ENCODE measurements at places on chromosomes 16 and 17.
A peak's percentile ranks its signal among the peaks of the same experiment; 100 is the strongest.

DNA sequence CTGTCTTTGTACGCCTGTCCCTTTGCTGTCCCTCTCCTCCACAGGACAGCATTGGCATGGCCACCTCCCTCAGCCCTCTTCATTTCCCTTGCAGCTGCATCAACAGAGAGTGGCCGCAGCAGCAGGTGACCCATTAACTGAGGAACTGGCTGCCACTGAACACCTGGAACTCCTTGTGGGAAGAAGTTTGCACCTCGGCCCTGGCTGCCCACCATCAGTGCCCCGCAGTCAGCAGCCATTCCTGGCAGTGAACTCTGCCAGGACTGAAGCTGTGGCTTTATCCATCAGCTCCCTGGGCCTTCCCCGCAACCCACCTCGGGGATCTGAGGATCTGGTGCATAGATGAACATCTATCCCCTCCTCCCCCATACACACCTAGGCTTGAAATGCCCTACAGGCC, 13.1 kb upstream of the RNF135 start:
- no peak for DNase-seq
- H3K27ac ChIP-seq = peak overlapping the region; percentile 49

DNA sequence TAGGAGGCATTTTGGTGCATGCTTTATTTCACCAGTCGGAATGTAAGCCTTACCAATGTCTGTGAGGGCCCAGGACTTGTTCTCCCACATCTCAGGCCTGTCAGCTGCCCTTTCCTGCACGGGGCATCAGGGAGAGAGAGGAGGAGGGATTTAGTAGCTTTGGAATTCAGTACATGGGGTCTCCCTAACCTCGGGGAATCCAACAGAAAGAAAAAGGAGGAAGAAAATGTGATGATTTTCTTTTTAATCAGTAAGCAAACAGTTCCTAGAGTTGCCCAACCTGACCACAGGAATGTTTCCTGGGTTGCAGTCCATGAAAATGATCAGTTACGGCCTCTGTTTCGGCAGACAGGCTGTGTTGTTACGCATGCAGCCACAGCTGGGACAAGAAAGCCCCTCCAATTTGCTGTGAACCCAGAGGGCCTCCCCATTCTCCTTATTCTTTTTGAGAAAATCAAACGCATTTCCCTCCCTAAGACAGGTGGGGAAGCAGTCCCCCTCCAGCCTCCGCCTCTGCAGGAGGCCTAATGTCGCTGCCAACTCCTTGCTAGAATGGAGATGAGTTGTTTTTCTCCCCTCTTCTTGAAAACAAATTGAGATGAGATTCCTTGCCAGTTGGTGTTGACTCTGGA, 53.1 kb upstream of the TANGO6 start:
- H3K4me1 ChIP-seq = no peaks in the 10 kb centered on the region
- no peaks in the 10 kb centered on the region for H3K27me3 ChIP-seq
- no peak for DNase-seq
- no peak overlapping the region for H3K4me3 ChIP-seq
- no peak overlapping the region for H3K27ac ChIP-seq
- H3K36me3 ChIP-seq = no peaks in the 10 kb centered on the region

- H3K36me3 ChIP-seq = no peaks in the 10 kb centered on the region
- H3K27me3 ChIP-seq = no peaks in the 10 kb centered on the region
- H3K4me3 ChIP-seq = no peak overlapping the region
- H3K4me1 ChIP-seq = no peaks in the 10 kb centered on the region
- DNase-seq = no peak
Measured at GRCh38 chr16:86970726-86971125, 346.5 kb downstream of the C16orf95 start.

GRCh38 chr17:82277851-82278250, 4.4 kb upstream of the CSNK1D start:
- H3K4me3 ChIP-seq = no peak overlapping the region
- H3K36me3 ChIP-seq = no peaks in the 10 kb centered on the region
- no peak for DNase-seq
- no peak overlapping the region for H3K27ac ChIP-seq
- H3K27me3 ChIP-seq = no peaks in the 10 kb centered on the region
- peaks cover 33% of the 10 kb centered on the region for H3K4me1 ChIP-seq

- H3K4me3 ChIP-seq = peak overlapping the region; percentile 4
- H3K27ac ChIP-seq = no peak overlapping the region
- no peak for DNase-seq
Measured at GRCh38 chr17:76076765-76077583, 2.0 kb upstream of the ZACN start.
